ENCODE measurements at places on chromosomes 12 and 14. TPM values are rescaled to one million over a fixed set of nuclear protein-coding genes. Genes with fewer than 3 reads are reported as not detected.

The CACNA2D4 gene
- total RNA-seq: not detected

The HOXC12 gene
- not detected for total RNA-seq

The TBX3 gene
- 20.8 TPM for total RNA-seq

The TEX22 gene
- 0.23 TPM for total RNA-seq

The TAC3 gene
- total RNA-seq: not detected

The TMPRSS12 gene
- total RNA-seq: not detected

The DPPA3 gene
- total RNA-seq: not detected

The DHRS2 gene
- 0.08 TPM for total RNA-seq

The ACRBP gene
- total RNA-seq: 0.23 TPM

The FAM222A gene
- 0.08 TPM for total RNA-seq

The CBLN3 gene
- 1.6 TPM for total RNA-seq

The DNAH10 gene
- total RNA-seq: under 0.01 TPM

The PRICKLE1 gene
- total RNA-seq: 11.5 TPM

The LMNTD1 gene
- not detected for total RNA-seq

The RPGRIP1 gene
- total RNA-seq: under 0.01 TPM

The ALKBH2 gene
- 18.6 TPM for total RNA-seq

The AMN1 gene
- total RNA-seq: 12.6 TPM

The ACADS gene
- total RNA-seq: 7.6 TPM

The AKT1 gene
- 215 TPM for total RNA-seq

The GYS2 gene
- not detected for total RNA-seq

The WSCD2 gene
- total RNA-seq: not detected

The CLEC1B gene
- not detected for total RNA-seq

The GUCY2C gene
- total RNA-seq: not detected

The ART4 gene
- 0.82 TPM for total RNA-seq

The GPRC5D gene
- total RNA-seq: 0.12 TPM
